T-helper 2 cell treated with Interferon-gamma antibody and Interleukin-4, amounts not matched to agents 5 μg/mL and 100 μg/mL, for 36 hours (primary cell): ENCODE measurements at places on chromosomes 6 and 20.
A peak's percentile ranks its signal among the peaks of the same experiment; 100 is the strongest.

GRCh38 chr6:5181510-5182317 lies 79.0 kb downstream of the LYRM4 start:
- H3K36me3 ChIP-seq: peaks cover 4% of the 10 kb centered on the region
- H3K27ac ChIP-seq: no peak overlapping the region
- no peak for DNase-seq
- H3K4me1 ChIP-seq: peaks cover 17% of the 10 kb centered on the region
- no peak overlapping the region for H3K4me3 ChIP-seq

DNA sequence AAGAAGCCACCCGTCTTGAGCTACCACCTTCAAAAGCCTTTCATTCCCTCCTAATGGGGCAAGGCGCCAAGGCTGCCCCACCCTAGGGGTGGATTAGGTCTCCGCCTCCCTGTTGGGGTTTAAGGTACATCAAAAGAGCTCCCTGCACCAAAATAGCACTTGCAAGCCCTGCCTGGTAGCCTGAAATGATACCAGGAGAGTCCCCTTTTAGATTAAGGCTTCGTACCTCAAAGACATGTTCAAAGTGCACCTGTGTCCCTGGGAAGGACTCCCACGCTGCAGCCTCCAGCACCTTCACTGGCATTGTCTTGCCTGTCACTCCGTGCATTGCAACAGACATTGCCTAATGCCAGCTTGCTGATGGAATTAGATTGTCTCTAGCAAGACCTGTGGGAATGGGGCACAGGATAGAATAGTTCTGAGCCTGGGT lies 15.7 kb upstream of the CDKN1A start:
- peaks cover 9% of the 10 kb centered on the region for H3K4me1 ChIP-seq
- H3K27ac ChIP-seq: no peak overlapping the region
- H3K4me3 ChIP-seq: no peak overlapping the region
- peaks cover 27% of the 10 kb centered on the region for H3K27me3 ChIP-seq
- H3K36me3 ChIP-seq: no peaks in the 10 kb centered on the region

DNA sequence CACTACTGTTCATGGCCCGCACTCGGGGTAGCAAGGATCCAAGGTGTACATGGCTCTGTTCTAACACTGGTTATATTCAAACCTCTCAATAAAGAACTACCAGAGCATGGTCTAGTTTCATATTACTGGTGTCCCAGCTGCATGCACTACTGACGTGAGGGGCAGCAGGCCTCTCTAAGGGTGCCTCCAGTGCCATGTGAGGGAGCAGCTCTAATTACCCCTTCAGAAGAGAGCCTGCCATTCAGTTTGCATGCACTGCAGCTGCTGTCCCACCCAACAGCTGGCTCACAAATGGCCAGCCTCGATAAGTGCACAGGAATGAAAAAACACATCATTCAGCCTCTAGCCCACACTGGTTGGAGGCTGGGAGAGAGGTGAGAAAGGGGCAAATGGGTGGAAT lies 85.2 kb downstream of the SMLR1 start:
- peaks cover 18% of the 10 kb centered on the region for H3K27me3 ChIP-seq
- no peak overlapping the region for H3K4me3 ChIP-seq

DNA sequence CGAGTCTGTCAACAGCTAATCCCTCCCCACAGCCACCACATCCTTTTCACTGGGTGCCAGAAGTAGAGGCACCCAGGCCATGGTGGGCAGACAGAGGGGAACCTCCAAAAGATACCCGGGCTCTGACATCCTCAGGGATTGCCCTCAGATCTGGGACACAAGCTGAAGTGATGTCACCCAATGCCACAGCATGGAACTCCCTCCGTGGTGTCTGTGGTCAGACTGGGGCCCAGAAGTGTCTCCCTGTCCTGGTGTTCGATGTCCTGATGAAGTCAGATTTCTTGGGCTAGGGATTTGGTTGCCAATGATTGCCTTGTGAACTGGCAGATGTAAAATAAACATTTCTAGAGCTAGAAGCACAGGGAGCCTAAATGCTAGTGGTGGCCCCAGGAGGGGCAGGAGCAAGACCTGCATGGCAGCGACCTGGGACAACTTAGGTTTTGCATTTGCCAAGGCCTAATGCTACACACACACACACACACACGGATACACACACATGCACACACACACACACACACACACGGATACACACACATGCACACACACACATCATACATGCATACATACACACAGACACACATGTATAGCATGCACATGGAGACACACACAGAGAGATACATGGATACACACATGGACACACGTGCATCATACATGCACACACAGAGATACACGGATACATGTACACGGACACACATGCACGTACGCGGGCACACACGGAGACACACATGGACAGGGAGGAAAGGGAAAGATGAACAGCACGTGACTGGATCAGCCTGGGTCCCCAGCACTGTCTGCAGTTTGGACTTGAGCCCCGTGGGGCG lies 221.0 kb downstream of the NFATC2 start:
- H3K4me3 ChIP-seq: no peak overlapping the region
- no peak overlapping the region for H3K27ac ChIP-seq
- H3K27me3 ChIP-seq: no peaks in the 10 kb centered on the region

- H3K27ac ChIP-seq: peak overlapping the region; percentile 75
- H3K4me3 ChIP-seq: no peak overlapping the region
- peaks cover 14% of the 10 kb centered on the region for H3K4me1 ChIP-seq
- no peaks in the 10 kb centered on the region for H3K27me3 ChIP-seq
These were observed 44.9 kb upstream of the ID1 start for GRCh38 chr20:31560094-31560745.

GRCh38 chr20:13262671-13263360 lies 41.7 kb downstream of the ISM1 start:
- no peaks in the 10 kb centered on the region for H3K36me3 ChIP-seq
- peaks cover 10% of the 10 kb centered on the region for H3K4me1 ChIP-seq
- DNase-seq: no peak
- H3K27ac ChIP-seq: no peak overlapping the region

- peaks cover 10% of the 10 kb centered on the region for H3K4me1 ChIP-seq
- peaks cover 16% of the 10 kb centered on the region for H3K36me3 ChIP-seq
- no peaks in the 10 kb centered on the region for H3K27me3 ChIP-seq
These were observed 46.0 kb downstream of the PLCG1 start for GRCh38 chr20:41183391-41183790.

DNA sequence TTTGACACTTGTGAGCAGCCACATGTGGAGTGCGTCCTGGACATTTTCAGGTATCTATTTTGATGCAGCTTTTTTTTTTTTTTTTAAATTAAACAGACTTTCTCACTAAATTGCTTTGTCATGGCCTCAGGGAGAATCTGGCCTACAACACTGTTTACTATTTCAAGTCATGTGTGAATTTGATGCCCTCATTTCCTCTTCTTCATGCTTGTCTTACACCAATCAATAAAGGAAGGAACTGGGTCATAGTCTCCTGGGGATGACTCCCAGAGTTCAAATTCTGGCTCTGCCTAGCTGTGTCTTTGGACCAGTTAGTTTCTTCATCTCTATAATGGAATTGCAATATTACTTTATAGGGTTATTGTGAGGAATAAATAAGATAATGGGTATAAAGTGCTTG lies 554.1 kb downstream of the PRKN start:
- no peak overlapping the region for H3K4me3 ChIP-seq
- DNase-seq: no peak
- H3K36me3 ChIP-seq: no peaks in the 10 kb centered on the region
- no peak overlapping the region for H3K27ac ChIP-seq
- H3K27me3 ChIP-seq: peaks cover 4% of the 10 kb centered on the region

DNA sequence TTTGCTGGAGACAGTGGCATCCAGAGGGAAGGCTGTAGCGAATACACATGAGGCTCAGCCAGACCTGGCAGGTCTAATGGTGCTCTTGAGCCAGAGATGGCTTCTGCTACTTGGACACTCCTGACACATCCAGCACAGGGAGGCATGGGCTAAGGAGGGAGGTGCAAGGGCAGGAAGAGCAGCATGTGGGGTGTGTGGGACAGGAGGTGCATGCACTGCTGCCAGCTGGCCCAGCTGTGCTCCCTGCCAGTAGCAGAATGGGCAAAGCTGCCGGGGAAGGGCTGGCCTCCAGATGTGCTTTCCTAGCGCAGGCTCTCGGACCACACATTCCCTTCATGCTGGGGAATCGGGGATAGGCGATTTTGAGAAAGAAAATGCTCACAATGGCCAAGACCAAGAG lies 309.2 kb downstream of the CDC5L start:
- DNase-seq: no peak
- no peak overlapping the region for H3K4me3 ChIP-seq
- H3K27ac ChIP-seq: no peak overlapping the region
- H3K27me3 ChIP-seq: no peaks in the 10 kb centered on the region

DNA sequence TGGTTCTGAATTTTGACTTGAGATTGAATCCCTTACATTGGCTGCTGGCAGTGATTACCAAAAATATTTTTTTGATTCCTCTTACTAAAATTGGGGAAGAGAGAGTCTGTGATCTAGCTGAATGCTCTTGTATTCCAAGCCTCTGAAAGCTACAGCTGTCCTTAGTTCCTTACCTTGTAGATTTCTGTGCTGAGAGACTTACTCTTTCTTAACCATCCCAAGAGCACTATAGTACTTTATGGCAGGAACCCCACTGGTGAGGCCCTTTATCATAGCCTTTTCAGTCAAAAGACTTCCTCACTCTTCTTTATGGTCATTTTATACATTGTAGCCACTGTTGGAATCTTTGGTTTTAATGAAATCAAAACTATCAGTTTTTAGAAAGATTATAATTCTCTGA lies 19.1 kb upstream of the ERVFRD-1 start:
- peaks cover 19% of the 10 kb centered on the region for H3K36me3 ChIP-seq
- no peak overlapping the region for H3K27ac ChIP-seq

- H3K27ac ChIP-seq: no peak overlapping the region
- H3K36me3 ChIP-seq: no peaks in the 10 kb centered on the region
- peaks cover 36% of the 10 kb centered on the region for H3K27me3 ChIP-seq
- H3K4me1 ChIP-seq: no peaks in the 10 kb centered on the region
These were observed 2.8 kb upstream of the KCNQ2 start for GRCh38 chr20:63475209-63475608.

GRCh38 chr6:118186672-118187567 lies 279.9 kb downstream of the SLC35F1 start:
- no peaks in the 10 kb centered on the region for H3K36me3 ChIP-seq
- no peak for DNase-seq
- H3K4me1 ChIP-seq: peaks cover 8% of the 10 kb centered on the region
- peak overlapping the region; percentile 39 for H3K4me3 ChIP-seq
- H3K27ac ChIP-seq: peak overlapping the region; percentile 37

DNA sequence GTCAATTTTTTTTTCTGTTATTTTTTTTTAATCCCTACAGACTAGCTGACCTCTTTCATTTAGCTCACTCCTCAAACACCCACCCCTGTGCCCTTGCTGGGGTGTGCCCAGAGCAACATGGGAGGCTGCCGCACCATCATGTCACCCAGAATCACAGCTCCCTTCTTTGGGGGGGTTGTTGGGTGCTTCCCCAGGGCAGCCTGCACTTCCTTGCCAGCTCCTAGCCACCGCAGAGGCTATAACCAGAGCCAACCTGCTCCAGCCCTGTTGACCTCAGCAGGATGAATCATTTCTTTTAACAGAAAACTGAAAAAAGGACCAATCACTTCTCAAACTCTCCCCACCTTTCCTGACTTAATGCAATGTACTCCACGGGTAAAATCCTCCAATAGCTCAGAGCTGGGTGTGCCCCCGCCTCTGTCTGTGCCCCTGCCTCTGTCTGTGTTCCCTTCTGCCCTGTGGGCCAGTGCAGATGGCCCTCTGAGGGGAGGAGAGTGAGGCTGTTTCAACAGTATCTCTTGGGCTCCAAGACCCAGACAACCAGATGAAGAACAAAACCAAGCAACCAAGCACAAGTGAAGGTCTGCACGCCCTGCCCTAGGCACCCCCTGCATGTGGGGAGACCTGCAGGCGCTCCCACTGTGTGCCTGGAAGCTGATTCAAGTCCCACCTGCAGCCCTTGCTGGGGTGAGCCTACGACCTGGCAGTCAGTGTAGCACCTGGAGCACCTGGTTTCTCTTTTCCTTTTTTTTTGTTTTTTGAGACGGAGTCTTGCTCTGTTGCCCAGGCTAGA lies 67.7 kb downstream of the PYGB start:
- peaks cover 11% of the 10 kb centered on the region for H3K36me3 ChIP-seq
- peak overlapping the region; percentile 77 for H3K27ac ChIP-seq
- peaks cover 10% of the 10 kb centered on the region for H3K4me1 ChIP-seq

DNA sequence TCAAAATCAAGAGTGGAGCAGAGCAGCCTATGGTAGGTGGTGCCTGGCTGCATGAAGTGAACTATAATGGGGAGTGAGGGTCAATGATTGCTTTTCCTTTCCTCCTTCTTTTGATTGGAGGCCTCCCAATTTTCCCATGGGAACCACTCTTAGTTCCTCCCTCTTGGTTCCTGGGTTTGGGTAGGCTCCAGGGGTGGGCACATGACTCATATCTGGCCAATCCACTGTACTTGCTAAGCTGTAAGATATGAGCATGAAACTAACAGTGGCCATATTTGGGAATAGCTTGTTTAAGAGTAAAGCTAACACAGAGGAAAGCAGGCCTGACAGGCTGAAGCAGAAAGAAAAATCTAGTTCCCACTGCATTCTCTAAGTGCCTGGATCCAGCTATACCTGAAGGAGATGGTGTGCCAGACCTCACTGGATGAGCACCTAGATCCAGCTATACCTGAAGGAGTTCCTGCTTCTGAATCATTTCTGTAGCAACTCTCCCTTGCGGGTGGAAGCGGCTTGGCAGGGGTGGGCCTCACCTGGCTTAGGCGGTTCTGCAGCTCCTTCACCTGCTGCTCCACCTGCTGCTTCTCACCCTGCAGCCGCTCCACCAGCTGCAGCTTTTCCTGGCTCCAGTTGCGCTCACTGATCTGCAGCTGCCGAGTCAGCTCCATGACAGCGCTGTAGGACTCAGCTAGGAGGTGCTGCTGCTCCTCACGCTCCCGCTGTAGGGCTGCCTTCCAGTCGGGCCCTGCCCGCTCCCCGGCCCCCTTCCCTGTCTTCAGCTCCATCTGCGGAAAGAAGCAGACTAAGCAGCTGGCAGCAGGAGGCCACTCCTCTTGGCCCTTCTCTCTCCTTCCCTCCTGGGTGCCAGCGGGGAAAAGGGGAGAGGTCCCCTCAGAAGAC lies 29.0 kb upstream of the DSN1 start:
- H3K27ac ChIP-seq: no peak overlapping the region
- H3K36me3 ChIP-seq: no peaks in the 10 kb centered on the region
- H3K4me1 ChIP-seq: no peaks in the 10 kb centered on the region
- no peak for DNase-seq

DNA sequence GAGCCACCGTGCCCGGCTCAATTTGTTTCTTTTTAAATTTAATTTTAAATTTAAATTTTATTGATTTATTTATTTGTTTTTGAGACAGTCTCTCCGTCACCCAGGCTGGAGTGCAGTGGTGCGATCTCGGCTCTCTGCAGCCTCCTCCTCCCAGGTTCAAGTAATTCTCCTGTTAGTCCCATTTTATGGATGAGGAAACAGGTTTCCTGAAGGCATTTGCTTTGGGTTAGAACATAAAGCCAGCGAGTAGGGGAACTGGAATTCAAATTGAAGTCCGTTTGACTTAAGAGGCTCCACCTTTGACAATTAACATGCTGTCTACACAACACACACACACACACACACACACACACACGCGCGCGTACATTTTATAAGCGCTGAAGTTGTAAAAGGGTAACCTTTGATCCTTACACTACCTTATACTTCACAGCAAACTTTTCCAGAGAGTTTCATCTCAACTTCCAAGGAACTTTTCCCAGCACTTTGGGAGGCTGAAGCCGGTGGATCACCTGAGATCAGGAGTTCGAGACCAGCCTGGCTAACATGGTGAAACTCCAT lies 232.0 kb downstream of the BCAS1 start:
- H3K27me3 ChIP-seq: no peaks in the 10 kb centered on the region
- H3K4me3 ChIP-seq: peak overlapping the region; percentile 87
- peak overlapping the region; percentile 95 for H3K27ac ChIP-seq
- H3K4me1 ChIP-seq: peaks cover 59% of the 10 kb centered on the region
